Hematopoietic multipotent progenitor cell treated with erythropoietin and hydrocortisone succinate and interleukin-3 and kit ligand, for 4 days (in vitro differentiated cells): ENCODE measurements at places on chromosomes 5 and 9.

- DNase-seq: no peak
Observed at GRCh38 chr5:86354664-86355063, 263.1 kb upstream of the COX7C start.

- DNase-seq: no peak
Observed at GRCh38 chr5:153753645-153754432, 263.4 kb downstream of the GRIA1 start.

DNA sequence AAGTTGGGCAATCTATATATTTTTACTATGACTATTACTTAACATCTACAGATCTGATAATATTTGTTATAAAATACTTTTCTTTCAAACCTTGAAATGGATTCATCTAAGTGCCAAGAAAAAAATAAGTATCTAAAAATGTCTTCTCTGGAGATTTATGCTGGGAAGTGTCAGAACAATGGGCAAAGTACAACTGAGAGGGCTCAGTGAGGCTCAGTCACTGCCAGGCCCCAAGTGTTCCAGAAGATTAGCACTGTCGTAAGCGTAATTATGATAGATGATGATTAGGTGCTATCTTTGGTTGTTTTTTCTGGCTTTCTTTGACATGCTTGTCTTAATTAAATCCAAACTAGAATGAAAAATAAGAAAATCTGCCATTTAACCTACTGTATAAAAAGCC, 72.2 kb upstream of the ADAMTS19 start:
- no peak for DNase-seq

DNA sequence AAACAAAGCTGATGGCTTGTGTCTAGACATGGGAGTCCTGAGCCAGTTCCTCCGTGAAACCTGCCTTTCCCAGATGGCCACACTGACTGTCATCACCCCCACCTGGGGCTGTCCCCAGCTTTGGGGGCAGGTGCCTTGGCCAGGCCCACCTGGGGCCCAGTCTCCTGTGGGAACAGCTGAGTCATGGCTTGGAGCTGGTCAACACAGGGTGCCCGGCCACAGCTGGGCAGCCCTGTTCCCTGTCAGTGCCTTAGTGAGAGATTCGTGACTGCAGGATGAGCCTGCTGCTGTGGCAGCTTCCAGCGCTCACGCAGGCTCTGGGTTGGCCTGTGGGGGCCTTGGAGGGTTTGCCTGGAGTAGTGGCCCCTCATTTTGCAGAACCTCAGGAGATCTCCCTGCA, 56.5 kb downstream of the COL5A1 start:
- DNase-seq: no peak
